ELF-1 (cell line): ENCODE measurements at places on chromosomes 4 and X.

DNA sequence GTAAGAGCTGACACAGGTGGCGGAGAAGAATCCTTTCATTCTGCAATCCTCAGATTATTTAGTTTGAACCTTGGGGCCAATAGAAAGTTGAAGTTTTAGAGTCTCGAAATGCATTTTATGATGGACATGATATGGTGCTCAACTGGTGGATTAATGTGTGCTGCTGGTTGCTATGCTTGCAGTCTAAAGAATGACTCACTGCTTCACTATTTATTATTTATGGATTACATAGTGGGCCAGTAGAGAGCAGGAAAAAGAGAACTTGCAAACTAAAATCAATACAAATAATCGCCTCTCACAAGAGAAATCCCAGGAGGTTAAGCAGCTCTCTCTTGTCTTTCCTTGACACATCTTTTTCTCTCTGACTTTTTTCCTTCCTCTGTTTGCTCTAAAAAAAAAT, 2326.8 kb upstream of the AGA start:
- DNase-seq: no peak

DNA sequence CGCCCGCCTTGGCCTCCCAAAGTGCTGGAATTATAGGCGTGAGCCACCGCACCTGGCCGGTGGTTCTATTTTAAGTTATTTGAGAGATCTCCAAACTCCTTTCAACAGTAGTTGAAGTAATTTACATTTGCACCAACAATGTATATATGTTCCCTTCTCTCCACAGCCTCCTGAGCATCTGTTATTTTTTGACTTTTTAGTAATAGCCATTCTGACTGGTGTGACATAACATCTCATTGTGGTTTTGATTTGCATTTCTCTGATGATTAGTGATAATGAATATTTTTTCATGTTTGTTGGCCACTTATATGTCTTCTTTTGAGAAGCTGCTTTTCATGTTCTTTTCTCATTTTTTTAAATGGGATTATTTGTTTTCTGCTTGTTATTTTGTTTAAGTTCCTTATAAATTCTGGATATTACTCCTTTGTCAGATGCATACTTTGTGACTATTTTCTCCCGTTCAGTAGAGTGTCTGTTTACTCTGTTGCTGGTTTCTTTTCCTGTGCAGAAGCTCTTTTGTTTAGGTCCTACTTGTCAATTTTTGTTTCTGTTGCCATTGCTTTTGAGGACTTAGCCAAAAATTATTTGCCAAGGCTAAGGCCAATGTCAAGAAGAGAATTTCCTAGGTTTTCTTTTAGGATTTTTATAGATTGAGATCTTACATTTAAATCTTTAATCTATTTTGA, 213.2 kb downstream of the ARHGAP24 start:
- DNase-seq: no peak

GRCh38 chr4:5887011-5887360, 5.9 kb downstream of the CRMP1 start:
- DNase-seq: no peak

- DNase-seq: no peak
These were observed 112.4 kb upstream of the CBR4 start for GRCh38 chr4:169122422-169122821.

DNA sequence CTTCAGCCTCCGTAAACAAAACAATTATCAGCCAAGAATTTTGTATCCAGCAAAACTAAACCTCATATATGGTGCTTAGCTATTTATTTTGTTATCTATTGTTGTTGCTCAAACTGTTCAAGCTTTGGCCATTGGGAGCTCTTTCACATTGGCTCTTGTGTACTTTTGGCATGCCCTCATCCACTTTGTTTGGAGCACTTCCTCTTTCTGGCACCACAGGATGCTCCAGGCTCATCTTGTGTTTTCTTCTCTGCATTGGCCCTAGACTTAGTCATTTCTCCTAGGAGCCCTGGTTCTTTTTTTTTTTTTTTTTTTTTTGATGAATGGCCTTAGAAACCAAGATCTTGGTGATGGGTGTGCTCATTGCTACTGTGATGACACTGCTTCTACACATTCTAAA, 74.5 kb downstream of the DIPK2B start:
- DNase-seq: no peak

GRCh38 chr4:2787230-2788100, 5.4 kb upstream of the SH3BP2 start:
- peak; percentile 77 for DNase-seq

- DNase-seq: no peak
These were observed 107.0 kb upstream of the TLL1 start for GRCh38 chr4:165766018-165766417.

DNA sequence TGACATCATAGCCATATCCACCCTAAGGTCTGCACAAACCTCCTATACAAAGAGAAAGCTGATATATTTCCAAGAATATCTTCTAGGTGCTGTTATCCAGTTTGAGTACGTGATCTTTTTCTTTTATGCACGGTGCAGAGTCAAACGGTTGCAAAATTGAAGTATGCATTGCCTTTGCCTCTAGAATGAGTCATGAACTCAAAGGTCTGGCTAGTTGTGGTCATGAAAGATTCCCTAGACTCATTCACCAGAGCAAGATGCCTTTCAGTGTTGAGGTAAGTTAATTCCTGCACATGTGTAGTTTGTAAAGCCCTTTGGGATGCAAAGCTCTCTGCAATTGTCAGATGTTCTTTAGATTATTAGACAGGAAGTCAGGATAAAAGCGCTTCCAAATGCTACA, 704.4 kb downstream of the PCDH19 start:
- no peak for DNase-seq

DNA sequence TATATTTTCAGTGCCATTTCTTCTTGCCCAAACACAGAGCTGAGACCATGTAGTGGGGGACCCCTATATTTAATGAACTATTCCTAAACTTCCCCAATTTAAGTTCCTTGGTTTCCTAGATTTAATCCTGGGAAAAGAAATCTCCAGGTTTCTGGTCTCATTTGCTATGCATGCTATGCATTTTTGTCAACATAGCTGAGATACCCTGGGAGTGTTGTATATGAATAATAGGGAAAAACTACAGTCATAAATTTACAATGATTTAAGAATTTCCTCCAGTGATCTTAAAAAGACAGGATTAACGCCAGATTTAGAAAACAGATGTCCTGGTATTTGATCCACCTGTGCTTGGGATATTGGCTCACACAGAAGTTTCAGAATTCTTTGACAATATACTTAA, 136.8 kb upstream of the RAPGEF2 start:
- no peak for DNase-seq

DNA sequence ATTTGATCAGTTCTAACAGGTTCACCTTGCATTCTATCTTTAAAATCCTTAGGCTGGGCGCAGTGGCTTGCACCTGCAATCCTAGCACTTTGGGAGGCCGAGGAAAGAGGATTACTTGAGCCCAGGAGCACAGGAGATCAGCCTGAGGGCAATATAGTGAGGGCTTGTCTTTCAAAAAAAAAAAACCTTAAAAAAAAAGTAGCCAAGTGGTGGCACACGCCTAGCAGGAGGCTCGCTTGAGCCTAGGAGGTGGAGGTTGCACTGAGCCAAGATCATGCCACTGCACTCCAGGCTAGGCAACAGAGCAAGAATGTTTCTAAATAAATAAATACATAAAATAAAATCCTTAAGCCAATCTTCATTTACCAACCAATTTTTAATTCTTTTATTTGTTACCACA, 75.6 kb downstream of the PRSS12 start:
- DNase-seq: peak; percentile 34

- DNase-seq: no peak
These were observed 359.7 kb downstream of the ADAM29 start for GRCh38 chr4:175277816-175278215.

GRCh38 chr4:81356621-81357020, 115.1 kb downstream of the RASGEF1B start:
- no peak for DNase-seq

DNA sequence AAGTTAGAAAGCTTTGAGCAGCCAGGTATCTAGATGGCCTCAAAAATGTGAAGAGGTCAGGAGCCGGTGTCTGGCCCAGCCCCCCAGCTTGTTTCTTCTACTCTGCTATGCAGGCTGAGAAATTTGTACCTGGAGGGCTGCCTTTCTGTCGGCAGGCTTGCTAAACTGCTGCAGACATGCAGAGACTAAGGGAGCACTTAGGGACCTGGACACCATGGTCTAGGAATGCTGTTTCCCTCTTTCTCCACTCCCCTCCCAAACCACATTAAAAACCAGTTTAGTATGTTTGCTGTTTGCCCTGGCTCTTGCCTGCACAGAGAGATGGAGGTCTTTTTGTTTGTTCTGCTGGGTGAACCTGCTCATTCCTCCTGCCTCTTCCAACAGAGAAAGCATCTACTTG, 157.1 kb upstream of the DGKK start:
- DNase-seq: peak; percentile 88

GRCh38 chr4:147821555-147821954, 89.7 kb downstream of the ARHGAP10 start:
- no peak for DNase-seq

DNA sequence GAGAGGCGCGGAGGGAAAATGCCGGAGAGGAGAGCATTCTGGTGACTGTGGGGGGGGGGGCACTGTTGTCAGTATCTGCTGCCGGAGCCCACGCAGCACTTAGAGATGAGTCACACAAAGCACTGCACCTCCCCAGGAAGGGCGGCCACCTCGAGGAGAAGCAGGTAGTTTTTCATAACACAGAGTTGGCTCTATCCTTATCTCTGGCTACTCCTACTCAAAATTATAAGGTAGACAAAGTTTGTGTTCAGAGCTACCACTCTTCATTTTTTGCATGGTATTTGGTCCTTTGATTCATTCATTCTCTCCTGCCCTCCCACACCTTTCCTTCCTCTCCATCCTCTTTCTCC, 76.2 kb upstream of the SCOC start:
- DNase-seq: peak; percentile 23

DNA sequence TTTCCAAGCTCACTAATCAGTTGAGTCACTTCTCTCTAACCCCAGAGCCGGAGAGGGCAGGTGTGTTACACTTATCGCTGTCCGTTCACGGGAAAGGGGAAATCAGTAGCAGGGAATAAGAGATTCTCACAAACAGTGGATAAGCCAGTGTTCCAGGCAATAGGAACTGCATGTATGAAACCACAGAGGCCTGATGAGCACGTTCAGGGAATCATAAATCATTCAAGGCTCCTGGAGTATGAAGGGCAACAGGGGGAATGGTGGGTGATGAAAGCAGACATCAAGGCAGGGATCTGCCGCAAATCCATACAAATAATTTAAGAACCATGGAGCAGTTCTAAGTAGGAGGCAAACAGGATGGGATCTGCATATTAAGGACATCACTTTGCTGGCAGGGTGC, 59.1 kb upstream of the ADGRG2 start:
- no peak for DNase-seq

GRCh38 chr4:154329939-154330338, 161.7 kb downstream of the DCHS2 start:
- DNase-seq: no peak
